T-cell (primary cell): ENCODE measurements at places on chromosomes 3 and 15. TPM values are rescaled to one million over a fixed set of nuclear protein-coding genes. Genes with fewer than 3 reads are reported as not detected.

SSUH2 gene
- total RNA-seq, result 0.13 TPM

DNA sequence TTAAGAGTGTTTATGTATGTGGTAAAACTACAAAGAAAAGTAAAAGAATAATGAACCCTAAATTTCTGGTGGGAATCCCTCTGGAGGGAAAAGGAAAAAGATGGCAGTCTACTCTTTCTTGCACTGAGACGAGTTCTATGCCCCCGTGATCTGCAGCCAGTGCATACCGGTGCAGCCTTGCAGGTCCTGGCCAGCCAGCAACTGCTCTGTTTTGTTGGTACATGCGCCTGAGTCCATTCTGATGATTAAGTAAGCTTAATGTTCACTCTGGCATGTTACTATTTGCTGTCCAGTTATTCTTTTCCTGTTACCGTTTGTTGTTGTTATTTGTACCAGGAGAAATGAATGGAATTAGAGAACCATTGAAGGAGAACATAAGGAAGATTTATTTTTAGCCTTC, 95.1 kb upstream of the TMC3 start:
- DNase-seq, result no peak

RARB gene
- total RNA-seq, result not detected

DNA sequence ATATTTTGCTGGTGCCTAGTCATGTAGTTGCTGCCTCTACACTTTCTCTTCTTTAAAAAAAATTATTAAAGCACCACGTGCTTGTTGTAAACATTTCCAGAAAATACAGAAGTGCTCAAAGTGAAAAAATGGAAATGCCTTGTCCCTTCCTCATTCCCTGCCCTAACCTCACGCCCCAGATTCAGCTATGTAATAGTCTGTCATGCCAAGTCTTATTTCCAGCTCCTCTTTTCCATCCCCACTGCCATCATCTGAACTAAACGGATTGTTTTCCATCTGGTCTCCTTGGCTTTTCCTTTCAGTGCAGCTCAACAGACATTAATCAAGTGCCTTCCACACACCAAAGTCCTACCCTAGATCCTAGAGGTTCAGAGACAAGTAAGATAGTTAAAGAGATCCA, 15.5 kb downstream of the ZNF774 start:
- DNase-seq, result no peak

ROPN1 gene
- not detected for total RNA-seq

DNA sequence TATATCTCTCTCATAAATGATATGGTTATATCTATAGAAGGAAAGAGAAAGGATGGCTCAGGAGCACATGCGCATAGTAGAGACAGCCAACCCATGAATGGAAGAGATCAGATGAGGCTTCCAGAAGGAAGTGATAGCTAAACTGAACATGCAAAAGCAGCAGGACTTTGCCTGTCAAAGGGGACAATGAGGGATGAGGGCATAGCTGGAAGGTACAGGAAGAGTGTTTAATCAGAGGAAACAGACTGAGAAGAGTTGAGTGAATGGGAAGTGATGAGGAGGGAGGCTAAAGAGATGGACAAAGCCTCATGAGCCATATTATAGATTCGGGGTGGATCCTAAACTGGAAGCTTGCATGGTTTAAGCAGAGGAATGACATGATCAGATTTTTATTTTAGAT, 26.5 kb upstream of the VEPH1 start:
- DNase-seq, result no peak

SNX22 gene
- 1.4 TPM for total RNA-seq

- no peak for DNase-seq
Observed at GRCh38 chr3:15667484-15667883, 65.9 kb downstream of the BTD start.

DNA sequence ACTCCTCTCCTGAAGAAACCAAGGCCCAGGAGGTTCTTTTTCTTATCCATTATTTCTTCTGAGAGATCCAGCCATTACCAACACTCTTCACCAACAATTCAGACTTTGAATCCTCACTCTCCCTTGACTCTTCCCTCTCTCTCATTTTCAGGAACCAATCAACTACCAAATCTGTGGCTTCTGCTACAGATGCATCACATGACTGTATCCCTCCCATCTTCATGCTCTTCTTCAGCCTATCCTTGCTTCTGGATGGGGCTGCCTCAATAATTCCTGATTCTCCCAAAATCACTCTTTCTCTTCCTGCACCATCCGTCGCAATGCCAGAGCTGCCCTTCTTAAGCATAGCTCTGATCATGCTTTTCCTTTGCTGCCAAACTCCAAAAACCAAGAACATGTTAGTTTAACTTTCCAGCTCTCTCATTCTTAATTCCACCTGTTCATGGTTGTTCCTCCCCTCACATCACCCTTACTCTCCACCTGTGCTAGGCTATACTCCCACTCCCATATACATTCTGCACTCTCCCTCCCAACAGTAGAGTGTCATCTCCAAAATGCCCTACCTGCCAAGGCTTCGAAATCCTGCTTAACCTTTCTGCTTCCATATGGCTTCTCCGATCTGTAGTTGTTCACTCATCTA, 13.5 kb downstream of the PLD1 start:
- DNase-seq, result no peak

ZFYVE19 gene
- total RNA-seq, result 21.5 TPM

ST6GAL1 gene
- 237 TPM for total RNA-seq

PLOD2 gene
- 0.39 TPM for total RNA-seq

- DNase-seq, result no peak
Observed at GRCh38 chr15:69305933-69306568, 7.3 kb downstream of the PAQR5 start.

GRCh38 chr3:86801921-86802320, 189.0 kb downstream of the VGLL3 start:
- no peak for DNase-seq

RBP2 gene
- not detected for total RNA-seq

DNA sequence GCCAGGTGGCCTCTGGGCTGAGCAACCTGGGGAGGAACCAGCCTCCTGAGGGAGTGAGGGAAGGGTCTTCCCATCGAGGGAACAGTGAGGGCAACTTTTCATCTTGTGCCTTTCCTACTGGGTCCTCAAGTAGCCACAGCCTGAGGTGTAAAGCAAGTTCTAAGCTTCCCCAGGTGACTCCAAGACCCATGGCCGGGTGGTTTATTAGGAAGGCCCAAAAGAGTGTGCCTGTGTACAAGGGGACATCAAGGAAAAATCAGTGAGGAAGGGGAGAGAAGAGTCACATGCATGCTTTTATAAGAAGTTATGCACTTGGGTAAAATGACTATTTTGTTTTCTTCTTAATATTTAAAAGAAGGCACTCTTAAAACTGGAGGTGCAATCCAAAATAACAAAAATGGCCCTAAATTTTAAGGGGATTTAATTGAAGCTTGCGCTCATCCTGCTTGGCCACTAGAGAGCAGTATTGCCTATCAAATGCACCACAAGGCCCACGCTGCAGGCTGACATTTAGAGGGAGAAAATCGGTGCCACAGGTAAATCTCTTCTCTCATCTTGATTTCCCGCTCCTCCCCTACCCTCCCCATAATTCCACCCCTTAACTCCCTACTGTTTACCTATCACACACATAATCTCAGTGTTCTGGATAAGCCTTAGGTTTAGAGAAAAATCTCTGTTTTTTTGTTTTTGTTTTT, 6.7 kb downstream of the NANOGP8 start:
- DNase-seq, result no peak

- no peak for DNase-seq
Observed at GRCh38 chr15:101056366-101057334, 137.5 kb downstream of the LRRK1 start.

- no peak for DNase-seq
Observed at GRCh38 chr3:140128631-140129030, 193.6 kb downstream of the CLSTN2 start.
